ENCODE measurements at places on chromosomes 12 and 14.

- no peaks in the 10 kb centered on the region for H3K4me1 ChIP-seq
- H3K4me3 ChIP-seq: peak overlapping the region; percentile 14
- no peaks in the 10 kb centered on the region for H3K36me3 ChIP-seq
- H3K27me3 ChIP-seq: no peaks in the 10 kb centered on the region
Observed at GRCh38 chr12:45697371-45697770, 32.1 kb upstream of the ARID2 start.

DNA sequence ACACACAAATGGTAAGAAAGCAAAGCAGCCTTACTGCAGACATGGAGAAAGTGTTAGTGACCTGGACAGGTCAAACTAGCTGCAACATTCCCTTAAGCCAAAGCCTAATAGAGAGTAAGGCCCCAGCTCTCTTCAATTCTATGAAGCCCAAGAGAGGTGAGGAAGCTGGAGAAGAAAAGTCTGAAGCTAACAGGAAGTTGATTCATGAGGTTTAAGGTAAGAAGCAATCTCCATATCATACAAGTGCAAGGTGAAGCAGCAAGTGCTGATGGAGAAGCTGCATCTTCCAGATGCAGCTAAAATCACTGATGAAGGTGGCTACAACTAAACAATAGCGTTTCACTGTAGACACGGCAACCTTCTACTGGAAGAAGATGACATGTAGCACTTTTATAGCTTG, 53.5 kb downstream of the PPP1R12A start:
- no peaks in the 10 kb centered on the region for H3K27me3 ChIP-seq
- DNase-seq: no peak
- no peaks in the 10 kb centered on the region for H3K4me1 ChIP-seq
- H3K27ac ChIP-seq: no peak overlapping the region

DNA sequence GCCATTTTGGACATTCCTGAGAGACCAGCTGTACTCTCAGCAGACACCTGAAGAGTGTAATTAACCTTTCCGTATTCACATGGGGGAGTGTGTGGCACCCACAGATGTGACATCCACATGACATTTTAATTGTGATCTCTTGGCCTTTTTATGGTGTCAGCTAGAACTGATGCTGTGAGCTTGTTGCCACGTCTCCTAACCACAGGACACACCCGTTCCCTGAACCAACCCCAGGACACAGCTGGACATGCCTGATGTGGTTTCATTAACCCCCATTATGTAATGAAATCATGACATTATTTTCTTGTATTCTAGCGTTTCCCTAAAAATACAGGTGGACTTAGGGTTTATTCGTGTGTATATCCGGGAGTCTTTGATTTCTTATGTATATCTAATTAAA, 1036.1 kb downstream of the TMEM121 start:
- no peak for DNase-seq
- H3K27ac ChIP-seq: no peak overlapping the region
- H3K4me1 ChIP-seq: no peaks in the 10 kb centered on the region
- H3K36me3 ChIP-seq: no peaks in the 10 kb centered on the region

GRCh38 chr14:92886337-92886736, 36.6 kb upstream of the CHGA start:
- H3K36me3 ChIP-seq: no peaks in the 10 kb centered on the region
- peaks cover 4% of the 10 kb centered on the region for H3K4me1 ChIP-seq
- no peak overlapping the region for H3K27ac ChIP-seq
- no peak for DNase-seq
- no peak overlapping the region for H3K4me3 ChIP-seq

GRCh38 chr14:24370748-24371147, 2.8 kb downstream of the NFATC4 start:
- peaks cover 16% of the 10 kb centered on the region for H3K4me1 ChIP-seq
- H3K4me3 ChIP-seq: no peak overlapping the region
- no peaks in the 10 kb centered on the region for H3K27me3 ChIP-seq
- no peak for DNase-seq
- peaks cover 56% of the 10 kb centered on the region for H3K36me3 ChIP-seq
- H3K27ac ChIP-seq: no peak overlapping the region

DNA sequence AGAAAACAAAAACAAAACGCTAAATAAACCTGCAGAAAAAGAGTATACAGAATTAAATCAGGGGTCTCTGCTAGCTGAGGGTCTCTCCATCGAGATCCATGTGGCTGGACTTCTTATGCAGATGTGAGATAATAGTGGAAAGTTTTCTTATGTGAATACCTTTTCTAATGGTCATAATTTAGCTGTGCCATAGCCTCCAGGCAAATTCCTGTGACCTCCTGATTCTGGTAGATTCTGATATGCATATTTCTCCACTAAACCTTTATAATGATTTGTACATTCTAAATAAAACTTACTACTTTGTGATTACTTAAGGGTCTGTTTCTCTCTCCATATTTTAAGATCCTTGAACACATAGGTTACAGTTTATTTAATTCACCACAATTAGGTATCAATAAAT, 1002.6 kb downstream of the GALC start:
- H3K36me3 ChIP-seq: no peaks in the 10 kb centered on the region
- no peaks in the 10 kb centered on the region for H3K27me3 ChIP-seq
- no peak overlapping the region for H3K4me3 ChIP-seq
- DNase-seq: no peak
- no peaks in the 10 kb centered on the region for H3K4me1 ChIP-seq
- no peak overlapping the region for H3K27ac ChIP-seq

DNA sequence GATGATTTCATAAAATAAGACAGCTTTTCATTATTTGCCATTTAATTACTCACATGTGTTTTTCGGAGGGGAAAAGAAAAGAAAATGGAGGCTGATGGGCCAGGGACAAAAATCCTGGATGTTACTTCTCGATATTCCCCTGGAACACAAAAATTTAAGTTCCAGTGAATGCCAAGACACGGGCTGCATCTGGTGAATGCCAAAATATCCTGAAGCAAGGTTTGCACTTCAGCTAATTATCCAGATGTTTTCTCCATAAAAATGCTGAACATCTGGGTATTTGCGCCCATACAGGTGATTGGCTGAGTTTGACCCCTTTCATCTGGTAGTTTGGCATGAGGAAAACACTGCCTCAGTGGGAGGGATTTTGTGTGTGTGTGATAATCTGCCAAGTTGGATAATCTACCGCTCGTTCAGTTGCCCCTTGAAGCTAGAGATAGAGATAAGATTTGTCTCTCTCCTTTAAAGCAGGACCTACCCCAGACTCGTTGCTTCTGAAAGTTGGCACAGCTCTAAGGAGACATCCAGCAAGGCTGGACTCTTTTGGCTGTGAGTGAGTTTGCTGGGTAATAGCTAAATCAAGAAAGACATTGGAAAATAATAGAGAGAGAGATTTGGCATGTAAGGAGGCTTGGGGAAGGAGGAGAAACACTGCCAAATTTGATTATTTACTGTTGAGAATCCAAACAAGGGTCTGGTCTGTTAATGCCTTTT, 390.0 kb downstream of the EGLN3 start:
- no peak overlapping the region for H3K4me3 ChIP-seq
- H3K4me1 ChIP-seq: peaks cover 7% of the 10 kb centered on the region
- no peaks in the 10 kb centered on the region for H3K27me3 ChIP-seq
- DNase-seq: no peak

DNA sequence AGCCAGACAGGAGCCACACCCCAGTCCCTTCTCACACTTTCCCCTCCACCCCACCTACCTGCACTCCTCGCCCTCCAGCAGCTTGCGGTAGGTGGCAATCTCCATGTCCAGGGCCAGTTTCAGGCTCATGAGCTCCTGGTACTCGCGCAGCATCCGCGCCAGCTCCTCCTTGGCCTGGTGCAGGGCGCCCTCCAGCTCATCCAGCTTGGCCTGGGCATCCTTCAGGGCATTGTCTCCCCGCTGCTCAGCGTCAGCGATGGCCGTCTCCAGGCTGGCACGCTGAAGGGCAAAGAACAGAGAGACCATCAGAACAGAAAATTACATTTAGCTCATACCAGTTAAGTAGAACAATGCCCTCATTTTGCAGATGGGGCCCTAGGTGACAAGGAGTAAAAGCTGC, 5.5 kb downstream of the KRT74 start:
- no peaks in the 10 kb centered on the region for H3K27me3 ChIP-seq
- H3K36me3 ChIP-seq: no peaks in the 10 kb centered on the region
- DNase-seq: no peak
- no peak overlapping the region for H3K27ac ChIP-seq
- no peaks in the 10 kb centered on the region for H3K4me1 ChIP-seq

DNA sequence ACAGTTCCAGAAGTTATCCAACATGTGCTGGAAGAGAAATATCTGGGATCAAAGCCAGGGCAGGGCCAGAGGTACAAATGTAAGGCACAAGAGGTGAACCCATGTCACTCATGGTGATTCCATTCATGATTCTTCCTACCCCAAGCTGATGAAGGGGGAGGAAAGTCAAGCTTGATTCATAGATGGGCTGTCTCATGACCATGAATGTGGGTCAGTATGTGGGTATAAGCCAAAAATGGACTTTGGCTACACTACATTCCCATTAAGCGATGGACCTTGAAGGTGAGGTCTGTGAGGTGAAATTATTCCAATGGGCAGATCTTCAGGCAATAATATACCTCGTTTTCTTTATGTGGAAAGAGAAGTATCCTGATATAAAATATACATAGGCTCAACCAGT, 217.1 kb downstream of the BTG1 start:
- H3K27me3 ChIP-seq: no peaks in the 10 kb centered on the region
- no peak for DNase-seq
- no peak overlapping the region for H3K27ac ChIP-seq
- no peaks in the 10 kb centered on the region for H3K36me3 ChIP-seq

DNA sequence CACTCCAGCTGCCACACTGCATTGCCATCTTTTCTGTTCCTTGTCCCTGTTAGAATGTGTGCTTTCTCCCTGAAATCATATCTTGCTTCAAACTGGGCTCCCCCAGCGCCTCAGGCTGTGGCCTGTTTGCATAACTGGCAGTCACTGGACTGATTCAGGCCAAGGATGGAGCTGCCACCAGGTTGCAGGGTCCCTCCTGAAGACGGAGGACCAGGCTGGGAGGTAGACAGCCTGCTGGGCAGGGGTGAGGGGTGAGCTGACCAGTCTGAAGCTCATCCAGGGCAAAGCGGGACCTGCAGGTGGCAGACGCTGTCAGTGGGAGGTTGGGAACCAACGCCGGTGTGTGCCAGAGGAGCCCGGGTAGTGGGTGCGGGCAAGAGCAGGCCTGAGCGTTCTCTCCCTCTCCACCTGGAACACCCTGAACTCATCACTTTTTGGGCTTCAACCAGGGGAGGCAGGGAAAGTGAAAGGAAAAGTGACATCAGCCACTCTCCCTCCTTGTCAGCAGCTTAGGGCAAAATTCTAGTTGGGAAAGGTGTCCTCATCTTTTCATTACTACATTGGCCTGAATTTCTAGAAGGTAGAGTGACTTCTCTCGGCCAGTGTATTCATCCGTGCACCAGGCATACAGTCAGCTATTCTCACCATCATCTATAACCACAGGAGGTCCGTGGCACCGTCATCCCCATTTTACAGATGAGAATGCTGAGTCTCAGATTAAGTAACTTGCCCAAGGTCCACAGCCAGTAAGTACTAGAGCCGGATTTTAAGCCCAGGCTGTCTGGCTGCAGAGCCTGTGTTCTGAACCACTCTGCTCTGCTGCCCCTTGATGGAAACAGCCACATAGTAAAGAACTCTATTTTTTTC, 219.1 kb downstream of the SLC41A2 start:
- H3K27ac ChIP-seq: no peak overlapping the region
- peaks cover 23% of the 10 kb centered on the region for H3K4me1 ChIP-seq
- H3K4me3 ChIP-seq: no peak overlapping the region
- no peak for DNase-seq
- H3K27me3 ChIP-seq: no peaks in the 10 kb centered on the region
- no peaks in the 10 kb centered on the region for H3K36me3 ChIP-seq

DNA sequence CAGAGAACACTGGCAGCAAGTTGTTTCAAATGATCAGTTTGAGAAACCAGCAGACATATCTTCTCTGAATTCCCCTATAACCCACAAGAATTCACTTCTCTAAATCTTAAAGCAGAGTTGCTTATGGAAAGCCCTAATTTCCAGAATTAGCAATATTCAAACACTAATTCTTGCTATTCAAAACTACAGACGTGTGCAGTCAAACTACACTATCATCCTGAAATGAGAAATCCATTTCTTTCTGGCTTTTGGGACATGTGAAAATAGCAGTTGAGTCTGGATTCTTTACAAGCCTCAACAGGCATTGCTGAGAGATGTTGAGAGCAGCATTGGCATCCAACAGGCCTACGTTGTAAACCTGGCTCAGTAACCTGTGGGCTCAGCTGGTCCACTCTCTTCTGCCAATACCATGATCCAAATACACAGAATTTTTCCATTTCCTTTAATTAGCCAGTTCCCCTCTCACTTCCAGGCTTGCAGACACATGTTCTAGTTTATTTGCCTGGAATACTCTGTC, 74.6 kb upstream of the TMTC1 start:
- no peaks in the 10 kb centered on the region for H3K36me3 ChIP-seq
- H3K27me3 ChIP-seq: no peaks in the 10 kb centered on the region
- H3K27ac ChIP-seq: no peak overlapping the region
- H3K4me3 ChIP-seq: no peak overlapping the region

- no peaks in the 10 kb centered on the region for H3K27me3 ChIP-seq
- no peak for DNase-seq
- H3K36me3 ChIP-seq: no peaks in the 10 kb centered on the region
- H3K27ac ChIP-seq: no peak overlapping the region
Observed at GRCh38 chr14:103293465-103293864, 40.6 kb upstream of the EIF5 start.

- DNase-seq: no peak
- no peak overlapping the region for H3K27ac ChIP-seq
- H3K36me3 ChIP-seq: no peaks in the 10 kb centered on the region
- peaks cover 4% of the 10 kb centered on the region for H3K4me1 ChIP-seq
Observed at GRCh38 chr12:111154147-111154834, 214.6 kb downstream of the PHETA1 start.

- no peaks in the 10 kb centered on the region for H3K27me3 ChIP-seq
- H3K4me3 ChIP-seq: no peak overlapping the region
- DNase-seq: no peak
- peaks cover 5% of the 10 kb centered on the region for H3K4me1 ChIP-seq
- H3K36me3 ChIP-seq: no peaks in the 10 kb centered on the region
Observed at GRCh38 chr14:58662018-58662417, 24.3 kb downstream of the DACT1 start.

DNA sequence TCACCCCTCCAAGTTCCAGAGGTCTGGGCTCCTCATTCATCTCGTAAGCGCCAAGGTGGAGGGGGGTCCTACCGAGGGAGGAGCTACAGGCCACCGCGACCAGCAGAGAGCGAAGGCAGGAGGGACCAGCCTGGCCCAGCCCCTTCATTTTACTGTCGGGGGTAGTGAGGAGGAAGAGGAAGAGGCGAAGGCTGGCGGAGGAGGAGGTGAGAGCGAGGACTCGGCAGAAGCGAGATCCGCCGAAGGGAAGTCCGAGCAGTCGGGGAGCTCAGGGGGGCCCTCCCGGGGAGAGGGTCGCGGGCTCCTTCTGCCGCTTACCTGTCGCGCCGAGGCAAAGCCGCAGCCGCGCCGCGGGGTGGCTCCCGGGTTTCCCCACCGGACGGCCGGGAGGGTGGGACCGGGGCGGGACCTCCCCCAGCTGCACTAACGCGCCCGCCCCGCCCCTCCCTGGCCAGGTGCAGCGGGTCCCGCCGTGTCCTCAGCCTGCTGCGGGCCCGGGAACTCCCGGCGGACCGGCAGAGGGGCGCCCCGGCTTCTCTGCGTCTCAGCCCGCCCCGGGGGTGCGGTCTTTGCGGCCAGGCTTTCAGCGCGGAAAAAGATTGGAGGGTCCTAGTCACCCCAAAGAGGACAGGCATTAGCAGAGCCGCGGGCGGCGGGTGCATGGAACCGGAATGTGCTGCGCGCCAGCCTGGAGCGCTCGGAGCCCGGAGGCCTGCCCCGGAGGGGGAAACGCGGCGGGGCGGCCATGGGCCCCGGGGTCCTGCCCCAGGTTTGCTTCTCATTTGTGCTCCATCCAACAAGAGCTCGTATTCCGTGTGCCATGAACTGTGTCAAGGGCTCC, at the start of gene GALNT6:
TSS of gene GALNT6 (minus strand) at position 124 of the 841 bp plus-strand sequence. CDS start 11,625 bp downstream, outside the sequence.
- no peaks in the 10 kb centered on the region for H3K36me3 ChIP-seq
- H3K27ac ChIP-seq: no peak within 1 kb of the TSS
- peaks cover 11% of the 10 kb centered on the region for H3K4me1 ChIP-seq
- DNase-seq: peak; percentile 21
- peaks cover 7% of the 10 kb centered on the region for H3K27me3 ChIP-seq
- H3K4me3 ChIP-seq: peak within 1 kb of the TSS; percentile 80

Measured in neuronal stem cell (in vitro differentiated cells).